ENCODE measurements at places on chromosomes 6 and 20. TPM values are rescaled to one million over a fixed set of nuclear protein-coding genes. Genes with fewer than 3 reads are reported as not detected.
A peak's percentile ranks its signal among the peaks of the same experiment; 100 is the strongest.

The MROH8 gene
- 0.63 TPM for total RNA-seq

The ZBTB2 gene
- total RNA-seq = 21.9 TPM

GRCh38 chr6:32249262-32249661 lies 25.4 kb upstream of the NOTCH4 start:
- DNase-seq = no peak

The FKBP5 gene
- total RNA-seq = 28.6 TPM

DNA sequence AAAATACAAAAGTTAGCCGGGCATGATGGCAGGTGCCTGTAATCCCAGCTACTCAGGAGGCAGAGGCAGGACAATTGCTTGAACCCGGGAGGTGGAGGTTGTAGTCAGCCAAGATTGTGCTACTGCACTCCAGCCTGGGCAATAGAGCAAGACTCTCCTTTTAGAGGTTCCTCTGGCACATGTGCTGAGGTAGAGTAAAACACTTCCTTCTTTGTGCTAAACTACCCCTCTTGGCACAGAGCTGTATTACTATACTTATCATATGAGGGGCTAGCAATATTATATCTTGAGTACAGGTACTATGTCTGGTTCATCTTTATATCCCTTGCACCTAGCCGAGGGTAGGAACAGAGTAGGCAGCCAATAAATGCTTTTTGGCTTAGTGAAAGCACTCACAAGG lies 40.2 kb upstream of the SAMHD1 start:
- no peak for DNase-seq

GRCh38 chr6:113903666-113904330 lies 46.7 kb downstream of the MARCKS start:
- no peak for DNase-seq

DNA sequence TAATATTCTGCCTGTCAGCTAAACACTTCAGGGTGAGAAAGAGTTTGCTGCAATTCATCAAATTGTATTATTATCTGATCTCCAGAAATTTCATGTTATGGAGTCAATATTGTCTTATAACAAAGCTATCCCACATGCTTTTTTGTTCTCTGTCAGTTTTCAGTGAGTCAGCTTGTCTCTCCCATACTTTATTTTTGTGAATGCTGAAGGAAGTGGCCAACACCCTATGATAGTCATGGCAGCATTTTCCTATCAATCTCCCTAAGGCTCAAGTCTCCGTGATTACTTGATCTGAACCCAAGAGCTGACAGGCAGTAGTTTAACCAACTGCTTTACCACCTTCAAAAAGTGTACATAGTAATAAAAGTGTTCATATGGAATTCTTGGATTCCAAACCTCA lies 42.2 kb downstream of the RFPL4B start:
- DNase-seq = no peak

The ULBP2 gene
- 1.1 TPM for total RNA-seq

- no peak for DNase-seq
Observed at GRCh38 chr6:134134654-134135053, 82.2 kb upstream of the SLC2A12 start.

GRCh38 chr20:34112600-34113101 lies 608 bp upstream of the EIF2S2 start:
- DNase-seq = peak; percentile 42

DNA sequence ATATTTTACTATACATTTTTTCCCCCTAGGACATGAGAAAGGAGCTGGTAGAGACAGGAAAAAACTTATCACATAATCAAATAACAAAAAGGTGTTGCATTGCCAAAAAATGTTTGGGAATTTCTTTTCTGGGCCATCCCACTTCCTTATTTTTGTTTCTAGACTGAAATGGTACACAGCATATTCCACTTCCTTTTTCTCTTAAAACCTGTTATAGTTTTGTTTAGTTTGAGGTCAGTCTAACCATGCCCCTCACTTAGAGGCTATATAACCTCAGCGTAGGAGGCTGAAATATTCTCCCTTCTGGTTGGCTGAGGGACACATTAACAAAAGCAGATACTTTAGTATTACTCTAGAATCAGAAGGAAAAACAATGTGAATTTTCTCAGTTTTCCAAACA lies 323.9 kb downstream of the GJA1 start:
- DNase-seq = no peak

GRCh38 chr6:41692730-41693129 lies 42.7 kb downstream of the TFEB start:
- no peak for DNase-seq

GRCh38 chr20:63977739-63978276 lies 1.6 kb downstream of the SAMD10 start:
- DNase-seq = no peak

The ALDH5A1 gene
- total RNA-seq = 5.2 TPM

- no peak for DNase-seq
Observed at GRCh38 chr6:65816991-65817390, 110.0 kb upstream of the EYS start.

DNA sequence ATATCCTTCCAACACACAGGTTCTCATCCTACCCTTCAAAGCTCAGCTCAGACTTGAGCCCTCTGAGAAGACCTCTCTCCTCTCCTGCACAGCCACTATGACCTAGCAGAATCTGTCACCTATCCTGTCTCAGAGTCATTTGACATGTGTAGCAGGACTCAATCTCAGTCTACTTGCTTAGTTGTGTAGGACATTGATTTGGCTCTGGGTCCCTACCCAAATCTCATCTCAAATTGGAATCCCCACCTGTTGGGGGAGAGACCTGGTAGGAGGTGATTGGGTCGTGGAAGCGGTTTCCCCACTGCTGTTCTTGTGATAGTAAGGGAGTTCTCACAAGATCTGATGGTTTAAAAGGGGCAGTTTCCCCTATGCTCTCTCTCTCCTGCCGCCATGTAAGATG lies 297.9 kb downstream of the CD83 start:
- DNase-seq = no peak

DNA sequence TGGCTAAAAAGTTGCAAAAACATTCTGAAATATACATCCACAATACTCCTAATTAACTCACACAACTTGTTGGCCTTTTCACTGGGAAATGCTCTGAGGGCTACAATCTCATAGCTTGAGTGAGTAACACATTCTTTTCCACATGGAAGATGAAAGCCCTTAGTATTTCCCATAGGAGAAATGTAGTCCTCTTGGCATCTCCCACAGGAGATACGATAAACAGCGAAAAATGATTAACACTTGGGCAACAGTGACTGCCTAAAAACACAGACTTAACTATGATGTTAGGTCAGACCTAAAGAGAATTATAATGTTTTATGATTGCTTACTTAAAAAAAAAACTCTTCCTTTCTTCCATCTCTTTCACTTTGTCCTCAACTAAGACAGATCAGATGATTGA lies 9.0 kb downstream of the MYLK4 start:
- DNase-seq = no peak
